Cerebellar nuclear complex (tissue), 1 donor: ENCODE measurements at places on chromosomes 3 and 15.

GRCh38 chr15:67815036-67815592 lies 10.2 kb upstream of the SKOR1 start:
- no peak for DNase-seq

DNA sequence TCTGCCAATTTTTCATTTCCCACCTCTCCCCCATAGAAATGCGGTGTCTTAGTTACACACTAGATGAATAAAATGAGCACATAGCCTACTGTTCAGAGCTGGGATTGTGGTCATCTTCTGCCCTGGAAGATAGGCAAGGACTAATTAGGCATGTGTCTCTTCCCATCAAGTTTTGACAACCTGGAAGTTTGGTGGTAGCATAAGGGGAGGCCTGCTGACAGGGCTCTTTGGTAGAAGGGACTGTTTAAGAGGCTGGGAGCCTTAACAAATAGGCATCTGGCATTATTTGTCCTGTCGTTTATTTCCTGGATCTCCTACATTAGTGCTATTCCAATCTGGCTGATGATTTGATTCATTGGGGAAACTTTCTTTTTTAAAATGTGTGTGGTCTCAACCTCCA lies 512.3 kb downstream of the ZNF385D start:
- no peak for DNase-seq

GRCh38 chr3:70737666-70738290 lies 425.3 kb upstream of the MDFIC2 start:
- no peak for DNase-seq

- no peak for DNase-seq
These were observed 779.1 kb upstream of the SEMA6D start for GRCh38 chr15:46938169-46938568.

DNA sequence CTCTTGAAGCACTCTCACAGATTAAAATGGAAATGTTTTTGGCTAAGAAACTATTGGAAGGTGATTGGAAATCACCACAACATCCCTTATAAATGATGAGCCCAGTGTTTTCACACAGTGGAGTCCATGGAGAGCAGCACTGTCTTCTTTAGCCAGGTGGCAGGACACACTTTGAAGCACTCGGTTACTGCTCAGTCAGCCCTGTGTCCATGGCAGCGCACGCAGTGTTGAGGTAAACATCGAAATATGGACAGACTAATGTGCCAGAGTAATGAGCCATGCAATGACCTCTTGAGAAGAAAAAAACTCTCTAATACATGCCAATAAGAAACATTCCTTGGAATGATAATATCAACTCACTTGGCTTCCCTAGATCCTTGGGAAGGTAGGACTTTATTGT lies 66.6 kb downstream of the TGFBR2 start:
- DNase-seq: no peak

DNA sequence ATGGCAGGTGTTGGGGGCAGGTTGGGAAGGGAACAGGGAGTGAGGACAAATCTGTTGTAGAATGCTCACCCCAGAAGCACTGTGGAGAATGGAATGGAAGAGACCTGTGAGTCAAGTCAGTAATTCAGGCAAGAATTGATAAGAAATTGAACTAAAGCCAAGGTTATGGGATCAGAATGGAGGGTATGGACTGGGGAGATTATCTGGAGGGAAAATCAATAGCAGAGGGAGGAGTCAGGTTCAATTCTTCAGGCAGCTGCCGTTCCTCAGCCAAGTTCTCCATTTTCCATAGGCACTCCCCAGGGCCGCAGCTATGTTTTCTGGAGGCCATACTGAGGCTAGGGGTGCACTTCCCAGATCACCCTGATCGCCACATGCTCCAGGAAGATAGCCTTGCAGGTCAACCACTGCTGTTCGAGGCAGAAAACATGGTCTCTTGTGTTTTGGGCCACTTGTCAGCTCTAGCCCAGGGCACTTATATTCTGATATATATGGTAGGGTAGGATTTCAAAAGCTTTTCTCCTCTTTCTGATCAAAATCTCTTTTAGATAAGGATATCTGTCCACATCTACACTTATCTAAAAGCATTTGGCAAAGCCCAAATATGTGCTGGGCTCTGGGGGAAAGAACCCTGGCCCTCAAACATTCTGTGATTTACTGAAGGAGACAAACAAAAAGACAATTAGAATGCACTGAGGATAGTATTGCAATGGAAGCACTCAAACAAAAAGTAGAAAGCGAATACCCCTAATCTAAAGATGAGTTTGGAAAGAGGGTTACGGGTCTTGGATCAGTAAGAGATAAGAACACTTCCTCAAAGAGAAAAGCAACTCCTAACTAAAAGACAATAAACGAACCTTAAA lies 92.3 kb downstream of the TMEM212 start:
- DNase-seq: no peak

DNA sequence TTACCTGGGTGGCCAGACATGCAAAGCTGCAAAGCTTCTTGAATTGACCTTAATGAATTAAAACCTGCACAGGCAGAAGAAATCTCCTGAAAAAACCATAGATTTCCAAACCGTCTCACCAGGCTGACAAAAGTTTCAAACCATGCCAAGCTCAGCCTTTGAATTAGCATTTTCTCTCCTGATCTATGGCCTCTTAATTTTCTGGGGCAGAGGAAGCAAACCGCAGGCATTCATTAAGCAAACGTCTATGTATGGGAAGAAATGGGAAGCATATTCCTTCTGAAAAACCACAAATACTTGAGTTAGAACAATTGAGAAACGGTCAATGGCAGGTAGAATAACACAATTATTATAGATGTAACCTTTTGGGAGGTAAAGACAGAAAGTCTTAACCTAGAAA lies 500.2 kb upstream of the NR2F2 start:
- DNase-seq: no peak

- no peak for DNase-seq
These were observed 28.9 kb upstream of the KLHL6 start for GRCh38 chr3:183584246-183584913.
